Stimulated activated CD4-positive, alpha-beta T cell treated with anti-CD3 and anti-CD28 coated beads, Interleukin-4, amount 100 ng/mL, for 1 hour (primary cell): ENCODE measurements at places on chromosomes 11 and 22.

- no peak for DNase-seq
These were observed 41.0 kb upstream of the TH start for GRCh38 chr11:2212411-2213251.

DNA sequence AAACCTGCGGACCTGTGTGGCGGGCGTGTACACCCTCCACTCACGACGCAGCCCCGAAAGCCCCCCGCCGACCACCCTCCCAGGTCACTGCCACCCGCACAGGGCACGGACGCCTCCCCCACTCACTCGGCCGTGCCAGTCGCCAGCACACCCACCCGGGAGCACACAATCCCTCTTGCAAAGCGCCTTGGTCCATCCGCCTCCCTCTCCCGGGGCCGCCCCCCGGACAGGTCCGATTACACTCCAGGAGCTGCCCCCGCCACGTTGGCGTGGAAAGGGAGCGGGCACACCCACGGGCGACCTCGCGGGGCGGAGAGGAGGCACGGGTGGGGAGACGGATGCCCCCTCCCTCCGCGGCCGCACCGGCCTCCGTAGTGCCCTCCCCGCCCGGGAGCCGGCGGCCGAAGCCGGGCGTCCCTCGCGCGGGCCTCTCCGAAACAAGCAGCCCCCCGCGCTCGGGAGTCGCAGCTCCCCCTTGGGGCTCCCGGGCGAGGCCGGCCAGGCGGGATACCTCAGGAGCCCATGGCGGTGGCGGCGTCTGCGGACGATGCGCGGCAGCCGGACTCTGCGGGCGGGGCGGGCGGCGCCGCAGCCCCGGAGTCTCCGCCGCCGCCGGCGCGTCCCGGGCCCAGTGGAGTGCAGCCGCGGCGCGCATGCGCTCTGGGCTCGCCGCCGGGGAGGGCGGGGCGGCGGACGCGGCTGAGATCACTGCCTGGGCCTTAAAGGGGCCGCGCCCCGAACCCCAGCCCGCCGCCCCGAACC is at the start of gene TMEM184B:
TMEM184B (minus strand) TSS at position 638 of the 762 bp plus-strand sequence. CDS start 25,049 bp downstream, outside the sequence.
- DNase-seq = peak; percentile 83

DNA sequence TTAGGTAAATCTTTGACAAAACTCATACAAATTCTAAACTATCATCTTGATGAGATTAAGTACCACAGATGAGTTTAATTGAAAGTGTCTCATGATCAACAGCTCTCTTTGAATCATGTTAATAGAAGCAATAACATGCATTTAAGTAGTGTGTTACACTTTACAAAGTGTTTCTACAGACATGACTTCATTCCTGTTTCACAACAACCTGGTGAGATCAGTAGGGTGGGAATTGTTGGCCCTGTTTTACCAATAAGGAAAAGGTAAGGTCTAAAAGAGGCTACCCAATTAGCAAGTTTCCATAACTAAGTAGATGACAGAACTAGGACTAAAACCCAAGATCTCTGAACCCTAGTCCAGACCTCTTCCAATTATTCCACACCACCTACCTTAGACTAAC is 12.7 kb upstream of the PRSS23 start:
- no peak for DNase-seq

GRCh38 chr11:72430741-72431570 is 3.4 kb downstream of the CLPB start:
- peak; percentile 20 for DNase-seq
